ENCODE measurements at places on chromosomes 5 and 9. TPM values are rescaled to one million over a fixed set of nuclear protein-coding genes. Genes with fewer than 3 reads are reported as not detected.

DNA sequence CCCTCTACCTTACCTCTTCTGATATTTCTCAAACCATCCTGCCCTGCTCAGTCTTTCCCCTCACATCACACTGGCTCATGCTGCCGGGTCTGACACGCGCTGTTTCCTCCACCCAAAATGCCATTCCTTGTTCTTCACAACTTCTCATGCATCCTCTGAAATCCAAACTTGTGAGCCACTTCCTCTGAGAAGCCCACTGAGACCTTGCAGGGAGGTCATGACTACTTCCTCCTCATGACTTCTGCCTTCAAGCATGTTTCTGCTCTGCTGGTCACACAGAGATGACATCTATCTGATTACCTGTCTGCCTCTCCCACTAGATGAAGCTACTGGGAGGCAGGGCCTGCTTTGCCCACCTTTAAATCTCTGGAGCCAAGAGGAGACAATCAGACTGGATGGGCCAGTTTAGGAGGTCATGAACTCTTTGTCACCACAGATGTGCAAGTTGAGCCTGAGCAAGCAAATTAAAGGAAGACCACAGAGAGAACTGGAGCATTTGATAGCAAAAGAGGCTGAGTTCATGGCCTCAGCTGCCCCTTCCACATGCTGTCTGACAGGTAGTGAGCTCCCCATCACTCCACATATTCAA is 119.8 kb upstream of the TBC1D2 start:
- DNase-seq: no peak

- no peak for DNase-seq
Measured at GRCh38 chr5:139182528-139183296, 15.5 kb downstream of the SIL1 start.

GRCh38 chr9:84404095-84404686 is 63.6 kb upstream of the SLC28A3 start:
- DNase-seq: no peak

GRCh38 chr5:143657647-143658285 is 154.2 kb upstream of the HMHB1 start:
- DNase-seq: no peak

Gene IL7R
- total RNA-seq: 860 TPM

Data from T-helper 17 cell (primary cell).